Activated CD8-positive, alpha-beta memory T cell treated with anti-CD3 and anti-CD28 coated beads for 24 hours (primary cell): ENCODE measurements at places on chromosomes 6 and 20.

GRCh38 chr6:1584996-1585668 lies 24.6 kb upstream of the FOXC1 start:
- DNase-seq, result peak; percentile 47

DNA sequence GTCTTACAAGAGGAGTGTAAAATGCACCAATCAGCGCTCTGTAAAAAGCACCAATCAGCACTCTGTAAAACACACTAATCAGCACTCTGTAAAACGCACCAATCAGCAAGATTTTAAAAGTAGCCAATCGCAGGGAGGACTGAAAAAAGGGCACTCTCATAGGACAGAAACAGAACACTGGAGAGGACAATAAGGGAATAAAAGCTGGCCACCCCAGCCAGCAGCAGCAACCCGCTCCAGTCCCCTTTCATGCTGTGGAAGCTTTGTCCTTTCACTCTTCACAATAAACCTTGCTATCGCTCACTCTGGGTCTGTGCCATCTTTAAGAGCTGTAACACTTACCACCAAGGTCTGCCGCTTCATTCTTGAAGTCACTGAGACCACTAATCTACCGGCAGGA lies 1.7 kb upstream of the AIG1 start:
- DNase-seq, result no peak

DNA sequence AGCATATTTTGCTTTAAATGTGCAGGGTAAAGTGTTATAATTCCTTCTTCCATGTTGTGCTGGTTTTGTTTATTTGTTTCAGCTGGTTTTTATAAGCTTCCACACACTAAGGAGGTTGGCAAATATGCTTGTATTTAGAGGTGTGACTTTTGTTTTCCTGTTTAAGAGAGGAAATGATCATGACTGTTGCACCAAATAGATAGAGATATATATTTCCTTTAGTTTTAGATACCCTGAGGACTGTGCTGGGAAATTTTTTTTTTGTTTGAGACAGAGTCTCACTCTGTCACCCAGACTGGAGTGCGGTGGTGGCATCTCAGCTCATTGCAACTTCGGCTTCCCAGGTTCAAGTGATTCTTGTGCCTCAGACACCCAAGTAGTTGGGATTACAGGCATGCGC lies 5.8 kb downstream of the TBPL1 start:
- DNase-seq, result no peak

GRCh38 chr6:44169154-44169553 lies 10.5 kb downstream of the CAPN11 start:
- DNase-seq, result no peak

DNA sequence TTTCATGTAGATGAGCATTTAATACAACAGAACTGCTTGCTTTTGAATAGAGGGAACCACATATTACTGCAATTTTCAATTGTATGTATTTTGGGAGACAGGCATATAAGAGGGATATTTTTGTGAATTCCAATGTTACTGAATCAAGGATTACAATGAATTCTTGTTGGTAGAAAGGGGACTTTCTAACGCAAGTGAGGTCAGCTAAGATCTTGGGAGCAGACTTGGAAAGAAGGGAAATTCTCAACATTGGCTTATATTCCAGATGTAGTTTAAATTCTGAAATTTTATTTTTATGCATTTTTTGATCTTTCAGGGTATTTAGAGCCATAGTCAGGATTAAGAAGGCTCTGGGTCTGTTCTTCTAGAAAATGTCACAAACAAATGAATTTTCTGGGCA lies 43.3 kb upstream of the CTAGE9 start:
- DNase-seq, result no peak

DNA sequence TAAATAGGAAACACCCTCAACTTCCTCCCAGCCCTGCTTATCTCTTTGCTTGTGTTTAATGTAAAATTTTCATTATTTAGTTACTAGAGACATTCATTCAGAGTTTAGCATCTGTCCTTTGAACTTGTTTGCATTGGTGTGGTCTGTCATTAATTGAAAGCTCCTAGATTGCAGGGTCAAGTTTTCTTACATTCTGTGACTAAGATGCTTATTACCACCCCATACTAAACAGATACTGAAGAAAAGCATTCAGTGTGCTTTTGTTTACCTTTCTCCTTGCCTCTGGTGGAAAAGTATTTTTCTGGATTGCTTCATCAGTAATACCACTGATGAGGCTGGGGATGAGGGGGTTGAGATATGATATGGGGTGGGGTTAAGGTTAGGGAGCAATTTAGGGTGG lies 199.0 kb downstream of the SAMD5 start:
- DNase-seq, result no peak

DNA sequence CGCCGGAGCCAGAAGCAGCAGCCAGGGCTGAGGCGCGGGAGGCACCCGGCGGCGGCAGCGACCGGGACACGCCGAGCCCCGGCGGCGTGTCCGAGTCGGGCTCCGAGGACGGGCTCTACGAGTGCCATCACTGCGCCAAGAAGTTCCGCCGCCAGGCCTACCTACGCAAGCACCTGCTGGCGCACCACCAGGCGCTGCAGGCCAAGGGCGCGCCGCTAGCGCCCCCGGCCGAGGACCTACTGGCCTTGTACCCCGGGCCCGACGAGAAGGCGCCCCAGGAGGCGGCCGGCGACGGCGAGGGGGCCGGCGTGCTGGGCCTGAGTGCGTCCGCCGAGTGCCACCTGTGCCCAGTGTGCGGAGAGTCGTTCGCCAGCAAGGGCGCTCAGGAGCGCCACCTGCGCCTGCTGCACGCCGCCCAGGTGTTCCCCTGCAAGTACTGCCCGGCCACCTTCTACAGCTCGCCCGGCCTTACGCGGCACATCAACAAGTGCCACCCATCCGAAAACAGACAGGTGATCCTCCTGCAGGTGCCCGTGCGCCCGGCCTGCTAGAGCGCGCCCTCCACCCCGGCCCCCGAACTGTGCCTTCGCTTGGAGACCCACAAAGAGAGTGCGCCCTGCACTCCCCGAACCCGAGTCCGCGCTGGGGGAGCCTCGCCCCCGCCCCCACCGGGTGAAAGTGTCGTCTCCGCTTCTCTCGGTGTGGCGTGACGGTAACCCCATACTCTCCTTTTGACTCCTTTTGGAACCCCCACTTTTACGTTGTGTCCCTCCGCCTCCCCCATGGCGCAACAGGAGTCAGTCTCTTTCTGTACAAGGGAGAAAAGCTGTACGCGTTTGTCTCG lies 1.6 kb downstream of the INSM1 start:
- peak; percentile 61 for DNase-seq

DNA sequence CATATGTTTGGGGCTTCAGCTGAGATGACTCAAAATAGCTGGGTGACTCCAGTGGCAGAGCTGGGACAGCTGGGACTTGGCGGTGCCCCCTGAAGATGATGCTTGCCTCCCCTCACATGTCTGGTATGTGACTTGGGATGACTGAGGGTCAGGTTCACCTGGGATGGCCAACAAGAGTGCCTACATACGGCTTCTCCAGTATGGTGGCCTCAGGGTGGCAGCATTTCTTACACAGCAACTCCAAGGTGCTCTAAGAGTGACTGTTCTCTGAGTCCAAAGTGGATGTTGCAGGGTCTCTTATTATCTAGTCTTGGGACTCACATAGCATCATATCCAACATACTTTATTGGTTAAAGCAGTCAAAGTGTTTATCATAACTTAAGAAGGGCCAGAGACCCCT lies 87.8 kb upstream of the CENPW start:
- DNase-seq, result no peak

DNA sequence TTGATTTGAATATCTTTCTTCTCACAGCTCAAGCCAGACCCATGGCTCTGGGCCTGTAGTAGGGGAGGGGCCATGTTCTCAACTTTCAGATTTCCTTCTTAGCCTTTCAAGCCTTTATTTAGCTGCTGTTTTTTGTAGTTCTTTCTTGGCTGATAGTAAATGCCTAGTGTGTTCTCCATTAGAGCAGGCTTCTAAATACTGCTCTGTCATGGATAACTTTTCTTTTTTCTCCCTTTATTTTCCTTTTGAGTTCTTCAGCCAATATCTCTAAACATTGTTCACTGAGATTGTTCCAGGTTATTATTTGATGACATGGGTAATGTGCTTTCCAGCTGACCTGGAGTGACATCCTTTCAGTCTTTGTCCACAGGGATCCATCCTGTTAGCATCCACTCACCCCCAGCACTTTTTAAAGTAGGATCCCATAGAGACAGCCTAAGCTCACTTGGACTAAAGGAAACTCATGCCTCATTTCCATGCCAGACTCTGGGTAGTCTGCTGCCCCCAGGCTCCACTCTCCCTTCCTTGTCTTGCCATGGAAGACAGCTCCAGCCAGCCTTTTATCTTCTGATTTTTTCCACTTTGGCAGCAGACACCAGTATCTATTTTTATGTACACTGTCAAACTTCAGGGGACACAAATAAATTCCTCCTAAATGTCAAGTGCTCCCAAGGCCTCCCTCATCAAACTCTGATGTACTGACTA lies 645.6 kb downstream of the RNF144B start:
- DNase-seq, result no peak

DNA sequence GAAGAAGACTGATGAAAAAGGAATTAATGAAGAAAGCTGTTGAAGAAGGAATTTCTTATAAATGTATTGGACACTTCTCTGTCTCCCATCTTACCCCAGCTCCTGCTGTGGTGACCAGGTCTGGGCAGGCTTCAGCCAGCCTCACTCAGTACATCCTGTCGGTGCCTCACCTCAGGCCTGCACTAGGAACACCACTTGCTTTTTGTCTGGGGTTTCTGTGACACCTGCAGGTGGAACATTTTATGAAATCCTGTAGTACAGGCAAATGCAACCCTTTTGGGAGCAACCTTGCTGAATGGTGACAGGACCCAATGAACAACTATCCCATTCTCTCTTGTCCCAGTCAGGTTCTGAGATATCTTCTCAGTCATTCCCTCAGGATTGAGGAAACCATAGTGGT lies 129.7 kb downstream of the PRDM13 start:
- no peak for DNase-seq

GRCh38 chr6:20952699-20953474 lies 418.6 kb downstream of the CDKAL1 start:
- DNase-seq, result no peak

- DNase-seq, result no peak
These were observed 19.0 kb downstream of the SMAP1 start for GRCh38 chr6:70686548-70687133.

GRCh38 chr20:63944078-63944941 lies 11.9 kb downstream of the UCKL1 start:
- DNase-seq, result no peak

DNA sequence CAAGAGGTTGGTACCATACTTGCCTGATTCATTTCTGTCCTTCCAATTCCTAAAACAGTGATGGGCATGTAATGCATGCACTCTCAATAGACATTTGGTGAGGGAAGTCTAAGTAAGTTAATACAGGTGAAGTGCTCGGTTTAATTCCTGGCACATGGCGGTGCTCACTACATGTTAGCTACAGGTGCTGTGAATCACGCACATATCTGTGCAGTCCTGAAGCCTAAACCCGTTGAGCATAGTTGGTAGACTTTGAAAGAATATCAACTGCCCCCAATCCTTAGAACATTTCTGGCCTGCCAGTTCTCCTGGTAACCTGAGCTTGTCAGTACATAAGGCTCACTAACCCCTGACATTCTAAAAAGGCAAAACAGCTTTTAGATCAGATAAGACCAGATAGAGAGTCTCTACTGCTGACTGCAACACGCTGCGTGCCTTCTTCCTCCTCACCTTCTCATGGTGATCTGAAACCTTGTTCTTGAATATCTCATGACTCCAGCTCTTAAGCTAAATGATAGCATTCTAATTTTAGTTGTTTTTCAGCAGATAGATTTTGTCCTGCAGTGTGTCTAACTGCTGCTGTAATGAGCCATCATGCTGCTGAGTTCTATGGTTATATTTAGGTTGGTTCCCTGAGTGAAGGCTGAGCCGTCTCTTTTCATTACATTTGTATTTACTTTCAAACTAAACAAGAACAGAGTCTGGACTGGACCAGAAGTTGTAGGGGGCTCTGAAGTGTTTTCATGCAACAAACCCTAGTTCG lies 328.5 kb upstream of the QKI start:
- DNase-seq, result no peak

- DNase-seq, result no peak
These were observed 7.7 kb upstream of the CLIC5 start for GRCh38 chr6:46023216-46023915.

DNA sequence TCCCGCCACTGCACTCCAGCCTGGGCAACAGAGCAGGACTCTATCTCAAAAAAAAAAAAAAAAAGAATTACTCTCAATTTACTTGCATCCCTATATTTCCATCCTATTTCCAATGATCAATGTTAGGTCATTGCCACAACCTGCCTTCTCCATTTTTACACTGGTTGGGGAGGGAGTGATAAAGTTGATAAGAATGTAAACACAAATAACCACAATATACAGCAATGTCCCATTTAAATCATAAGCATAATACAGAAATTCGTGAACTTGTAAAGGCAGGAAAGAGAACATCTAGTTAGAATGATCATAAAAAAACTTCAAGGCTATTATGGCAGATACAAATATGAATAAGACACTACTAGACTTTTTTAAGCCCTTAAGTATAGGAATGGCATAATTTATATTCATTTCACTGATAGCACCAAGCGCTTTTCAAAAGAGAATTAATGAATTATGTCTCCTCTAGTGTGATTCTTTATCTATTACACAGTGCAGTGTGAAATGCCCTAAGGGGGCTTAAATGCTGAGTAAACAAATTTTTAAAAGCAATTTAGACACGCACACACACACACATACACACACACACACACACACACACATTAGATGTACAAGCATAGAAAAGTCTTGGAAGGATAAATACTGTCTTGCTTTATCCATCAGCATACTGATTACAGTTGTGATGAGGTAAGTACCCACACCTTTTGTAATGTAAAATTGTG lies 33.5 kb upstream of the RAB23 start:
- no peak for DNase-seq

DNA sequence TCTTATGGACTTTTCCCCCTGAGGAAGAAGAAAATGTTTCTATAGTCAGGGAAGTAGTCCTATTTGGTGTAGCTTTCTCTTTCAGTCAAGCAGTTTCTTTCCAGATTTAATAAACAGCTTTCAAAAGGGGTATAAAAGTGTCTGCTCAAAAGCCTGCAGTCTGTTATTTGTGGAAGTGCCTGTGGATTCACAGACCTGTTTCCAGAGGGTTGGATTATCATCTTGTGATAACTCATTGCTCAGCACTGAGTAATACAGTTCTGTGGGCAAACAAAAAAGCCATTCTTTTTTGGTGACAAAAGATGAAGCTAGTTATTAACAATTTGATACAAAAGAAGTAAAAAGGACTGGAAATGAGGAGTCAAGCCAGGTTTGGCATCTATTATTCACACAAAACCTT lies 358.2 kb upstream of the ID4 start:
- DNase-seq, result no peak
